ENCODE measurements at places on chromosomes 1 and 21.

DNA sequence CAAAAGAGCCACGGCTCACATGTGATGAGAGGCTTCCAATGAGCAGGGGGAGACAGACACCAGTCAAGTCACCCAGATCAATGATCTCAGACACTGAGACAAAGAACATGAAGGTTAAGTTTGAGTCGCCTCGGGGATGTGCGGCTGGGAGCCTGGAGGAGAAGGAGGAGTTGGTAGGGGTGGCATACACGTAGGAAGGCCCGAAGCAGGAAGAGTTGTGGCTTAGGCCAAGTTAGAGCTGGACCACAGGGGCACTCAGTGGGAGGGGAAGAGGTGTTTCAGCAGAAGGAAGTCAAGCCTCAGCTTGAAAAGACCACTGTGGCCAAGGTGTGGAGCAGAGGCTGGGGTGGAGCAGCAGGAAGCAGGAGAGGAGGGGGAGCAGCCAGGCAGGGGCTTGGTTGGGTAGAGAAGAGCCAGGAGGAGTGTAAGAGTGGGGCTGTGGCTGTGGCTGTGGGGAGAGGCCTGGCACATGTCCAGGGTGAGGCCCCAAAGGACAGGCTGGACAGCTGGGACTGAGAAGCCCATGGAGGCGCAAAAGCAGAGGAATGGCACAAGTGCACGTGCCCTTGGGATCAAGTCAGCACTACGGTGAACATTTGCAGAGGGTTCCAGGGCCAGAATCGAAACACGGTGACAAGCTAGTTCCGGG lies 27.6 kb downstream of the CTNNBIP1 start:
- DNase-seq = no peak

DNA sequence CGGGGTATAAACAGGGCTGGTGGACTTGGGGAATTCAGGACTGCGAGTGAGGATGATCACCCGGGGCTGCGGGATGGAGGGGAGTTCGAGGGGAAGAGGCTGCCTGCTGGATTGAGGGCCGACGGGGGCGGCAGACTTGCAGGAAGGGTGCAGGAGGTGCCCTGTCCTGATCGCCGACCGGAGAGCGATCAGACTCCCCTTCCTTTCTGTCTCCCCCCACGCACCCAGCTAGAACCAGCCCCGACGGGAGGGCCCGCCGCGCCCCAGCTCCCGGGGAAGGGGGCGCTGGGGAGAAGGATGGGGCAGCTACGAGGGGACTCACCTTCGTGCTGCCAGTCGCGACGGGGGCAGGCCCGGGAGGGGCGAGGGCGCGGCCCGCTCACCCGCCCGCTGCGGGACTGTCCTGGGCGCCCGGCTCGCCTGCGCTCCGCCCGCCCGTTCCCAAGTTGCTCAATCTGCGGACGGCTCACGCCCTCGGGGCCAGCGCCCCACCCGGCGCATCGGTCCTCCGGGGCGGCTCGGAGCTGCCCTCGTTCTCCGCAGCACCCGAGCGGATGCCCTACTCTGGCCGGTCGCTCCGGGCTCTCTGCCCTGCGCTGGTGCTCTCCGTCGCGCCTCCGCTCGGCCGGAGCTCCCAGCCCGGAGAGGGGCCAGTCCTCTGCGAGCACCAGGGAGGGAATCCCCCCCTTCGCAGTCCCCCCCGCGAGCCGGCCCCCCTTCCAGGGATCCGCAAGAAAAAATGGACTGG lies at the start of gene RSPO1:
RSPO1 (minus strand) TSS at position 649 of the 748 bp plus-strand sequence. CDS start 5,231 bp downstream, outside the sequence.
- no peak for DNase-seq

GRCh38 chr1:78277253-78277652 lies 213.5 kb upstream of the PTGFR start:
- DNase-seq = no peak

- DNase-seq = no peak
Measured at GRCh38 chr1:175232335-175232734, 39.8 kb upstream of the KIAA0040 start.

DNA sequence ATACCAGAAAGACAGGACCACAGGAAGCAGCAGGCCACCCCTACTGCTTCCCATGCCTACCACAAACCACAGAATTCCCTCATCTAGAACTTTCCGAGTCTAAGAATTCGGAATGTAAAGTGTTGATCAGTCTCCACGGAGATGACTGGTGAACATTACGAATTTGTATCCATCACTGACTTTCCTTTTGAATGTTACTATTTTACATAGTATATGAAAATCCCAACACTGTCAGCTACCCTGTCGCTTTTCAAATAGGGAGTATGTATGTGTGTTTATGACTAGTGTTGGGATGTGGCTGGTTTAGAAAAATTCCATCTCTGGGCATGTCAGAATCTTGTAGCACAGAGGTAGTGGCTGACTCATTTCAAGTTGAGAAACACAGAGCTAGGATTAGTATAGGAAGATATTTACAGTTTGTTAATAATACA lies 118.2 kb downstream of the COQ8A start:
- no peak for DNase-seq

DNA sequence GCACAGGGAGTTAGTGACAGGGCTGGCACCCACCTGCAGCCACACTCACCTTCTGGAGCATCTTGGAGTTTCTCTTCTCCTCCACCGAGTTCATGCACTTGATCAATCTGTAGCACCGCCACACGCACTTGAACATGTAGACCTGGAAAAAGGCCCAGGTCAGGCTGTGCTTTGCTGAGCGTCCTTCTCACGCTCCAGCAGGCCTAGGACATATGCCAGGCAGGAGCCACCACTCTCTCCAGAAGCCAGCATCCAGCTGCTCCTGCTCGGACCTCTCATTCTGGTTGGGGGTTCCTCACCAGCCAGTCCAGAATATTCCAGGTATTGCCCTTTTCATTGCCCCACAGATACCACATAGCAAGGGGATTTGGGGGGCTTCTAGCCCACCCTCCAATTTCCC lies 11.7 kb upstream of the MATN1 start:
- no peak for DNase-seq

DNA sequence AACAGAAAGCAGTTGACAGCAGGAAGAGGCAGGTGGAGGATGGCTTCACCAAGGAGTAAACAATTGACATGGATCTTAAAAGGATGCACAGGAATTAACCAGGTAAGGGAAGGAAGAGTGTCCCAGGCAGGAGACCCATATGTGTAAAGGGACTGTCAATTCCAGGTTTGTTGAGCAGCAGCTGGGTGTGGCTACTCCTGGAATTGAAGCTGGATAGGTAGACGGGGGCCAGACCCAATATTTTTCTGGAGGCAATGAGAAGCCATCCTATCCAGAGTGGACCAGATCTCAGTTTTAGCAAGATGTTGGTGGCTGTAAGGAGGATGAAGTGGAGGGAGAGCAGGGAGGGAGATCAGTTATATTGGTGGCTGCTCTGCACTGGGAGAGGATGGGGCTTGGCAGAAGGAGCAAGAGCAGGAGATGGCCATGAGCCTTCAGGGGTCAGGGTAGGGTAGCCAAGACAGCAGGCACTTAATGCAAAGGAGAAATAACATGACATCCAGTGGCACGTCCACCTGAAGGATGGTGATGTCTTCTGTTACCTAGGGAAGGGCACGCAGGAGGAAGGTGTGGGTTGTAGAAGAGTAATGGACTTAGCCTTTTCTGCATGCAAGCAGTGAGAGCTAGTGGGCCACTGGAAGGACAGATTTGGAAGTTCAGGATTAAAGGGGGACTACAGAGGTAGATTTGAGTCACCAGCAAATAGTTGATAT lies 146.7 kb upstream of the HMGB4 start:
- no peak for DNase-seq

- no peak for DNase-seq
Measured at GRCh38 chr1:3893190-3893589, 6.9 kb downstream of the C1orf174 start.

DNA sequence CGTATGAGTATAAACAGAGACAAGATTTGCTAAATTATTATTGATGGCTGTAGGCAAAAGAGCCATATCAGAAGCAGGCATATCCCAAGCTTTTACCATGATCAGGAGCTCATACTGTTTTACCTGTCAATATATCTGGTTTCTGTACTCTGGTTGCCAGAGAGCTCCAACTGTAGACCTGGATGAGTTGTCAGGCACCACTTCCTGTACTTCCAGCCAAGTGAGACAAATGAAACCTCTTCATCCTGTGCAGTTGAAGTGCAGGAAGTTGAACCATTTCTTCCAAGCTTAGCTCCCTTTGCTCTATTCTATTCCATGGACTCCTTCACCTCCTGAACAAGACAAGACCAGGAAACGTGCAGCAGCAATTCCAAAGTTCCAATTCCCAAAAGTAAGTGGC lies 115.6 kb downstream of the ZNF281 start:
- DNase-seq = no peak

DNA sequence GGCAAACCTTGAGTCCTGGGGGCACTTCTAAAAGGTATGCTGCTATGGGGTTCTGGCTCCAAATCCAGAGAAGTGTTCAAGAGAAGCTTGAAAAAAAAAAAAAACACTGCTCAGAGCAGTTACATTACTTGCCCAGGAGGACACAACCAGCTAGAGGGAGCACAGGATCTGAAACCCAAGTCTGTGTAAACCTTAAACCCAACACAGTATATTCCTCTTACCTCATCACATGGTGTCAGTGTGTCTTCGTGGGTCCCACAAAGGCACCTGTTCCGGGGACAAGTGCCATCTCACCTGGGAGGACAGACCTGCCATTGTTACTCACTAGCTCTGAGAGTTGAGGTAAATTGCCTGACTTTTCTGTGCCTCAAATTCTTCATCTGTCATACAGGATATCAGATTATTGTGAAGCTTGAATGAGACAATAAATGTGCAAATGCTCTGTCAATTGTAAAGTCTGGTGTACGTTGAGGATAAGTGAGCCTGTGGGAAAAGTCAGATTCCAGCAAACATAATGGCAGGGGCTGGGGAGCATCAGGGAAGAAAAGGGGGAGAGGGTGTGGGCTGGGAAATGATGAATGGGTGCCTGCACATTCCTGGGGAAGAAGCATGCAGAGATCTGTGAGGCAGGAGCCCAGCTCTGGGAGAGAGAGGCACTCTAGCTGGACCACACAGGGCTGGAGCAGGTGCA lies 170.4 kb upstream of the ZC3H12A start:
- no peak for DNase-seq

DNA sequence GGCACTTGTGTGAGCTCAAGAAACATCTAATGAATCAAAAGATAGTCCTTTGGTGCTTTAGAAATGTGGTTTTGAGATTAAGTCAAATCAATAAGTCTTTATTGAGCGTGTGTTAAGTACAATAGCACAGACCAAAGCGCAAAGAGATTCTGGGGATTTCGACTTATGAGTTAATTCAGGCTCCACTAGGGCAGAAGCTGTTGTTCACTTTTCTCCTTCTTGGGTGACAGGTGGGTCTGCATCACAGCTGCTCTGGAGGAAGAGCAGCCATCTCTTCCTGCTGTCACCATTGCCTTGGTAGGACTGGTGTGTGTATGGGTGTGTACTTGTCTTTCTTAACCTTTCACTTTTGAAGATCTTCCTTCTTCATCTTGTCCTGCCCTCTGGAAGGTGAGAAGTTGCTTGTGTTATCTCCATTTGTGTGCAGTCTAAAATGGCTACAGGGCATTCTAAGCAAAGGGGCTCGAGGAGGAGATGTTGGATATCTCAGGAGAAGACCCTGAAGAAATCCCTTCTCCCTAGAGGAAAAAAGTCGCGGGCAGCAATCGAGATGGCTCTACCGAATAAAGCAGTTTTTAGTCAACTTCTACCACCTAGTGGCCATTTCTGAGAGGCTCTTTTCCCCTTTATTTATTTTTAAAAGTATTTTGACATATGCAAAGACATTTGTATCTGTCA lies 22.9 kb upstream of the DISC1 start:
- DNase-seq = no peak

DNA sequence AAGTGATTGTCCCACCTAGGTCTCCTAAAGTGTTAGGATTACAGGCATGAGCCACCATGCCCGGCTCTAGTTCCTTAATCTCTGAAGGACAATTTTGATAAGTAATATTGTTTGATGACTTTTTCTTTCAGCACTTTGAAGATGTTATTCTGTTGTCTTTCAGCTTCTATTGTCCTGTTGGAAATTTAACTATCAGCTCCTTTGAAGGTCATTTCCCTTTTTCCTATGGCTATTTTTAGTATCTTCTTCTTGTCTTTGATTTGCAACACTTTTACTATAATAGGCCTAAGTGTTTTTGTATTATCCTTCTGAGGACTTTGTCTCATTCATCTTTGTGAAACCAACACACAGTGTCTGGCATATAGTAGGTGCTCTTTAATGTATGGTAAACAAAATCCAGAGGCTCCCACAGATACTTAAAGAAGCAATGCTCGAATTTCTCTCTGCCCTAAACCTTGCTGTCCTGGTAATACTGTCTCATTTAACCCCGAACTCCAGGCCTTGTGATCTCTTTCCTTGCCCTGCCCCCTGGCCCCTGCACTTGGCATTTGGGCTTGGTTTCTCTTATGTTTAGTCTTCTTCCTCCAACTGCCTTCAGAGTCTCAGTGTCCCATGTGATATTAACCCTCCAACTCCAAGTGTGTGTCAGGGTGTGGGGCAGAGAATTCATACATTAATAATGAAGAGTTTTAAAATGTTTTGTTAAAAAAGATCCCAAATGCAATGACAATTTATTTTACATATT lies 19.0 kb upstream of the AGO1 start:
- DNase-seq = no peak

- no peak for DNase-seq
Measured at GRCh38 chr1:65178235-65178634, 30.2 kb downstream of the AK4 start.
